ENCODE measurements at places on chromosomes 4 and X.

GRCh38 chr4:52195869-52196268 lies 144.8 kb downstream of the SPATA18 start:
- no peak for DNase-seq

- no peak for DNase-seq
Observed at GRCh38 chr4:151291485-151291884, 14.5 kb downstream of the PRSS48 start.

- DNase-seq, result no peak
Observed at GRCh38 chr4:41613821-41614220, 75.9 kb downstream of the LIMCH1 start.

DNA sequence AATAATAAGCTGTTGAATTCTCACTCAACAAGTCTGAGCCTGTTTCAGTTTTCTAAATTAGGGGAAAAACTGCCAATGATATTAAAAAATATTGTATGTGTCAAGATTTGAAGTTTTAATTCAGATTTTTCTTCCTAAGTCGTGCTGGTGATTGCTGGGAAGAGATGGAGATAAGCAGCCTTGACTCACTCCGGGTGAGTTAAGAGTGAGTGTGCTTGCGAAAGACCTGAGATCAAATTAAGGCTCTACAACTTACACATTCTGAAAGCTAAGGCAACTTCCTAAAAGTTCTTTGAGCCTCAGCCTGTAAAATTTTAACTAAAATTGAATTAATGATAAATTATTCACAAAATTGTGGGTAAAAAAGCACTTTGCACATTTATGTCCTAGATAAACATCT lies 1441.2 kb downstream of the PCDH7 start:
- no peak for DNase-seq

GRCh38 chr4:56261027-56261426 lies 126.3 kb downstream of the AASDH start:
- no peak for DNase-seq

- DNase-seq, result peak; percentile 56
Observed at GRCh38 chr4:9703391-9703790, 78.0 kb upstream of the DRD5 start.

DNA sequence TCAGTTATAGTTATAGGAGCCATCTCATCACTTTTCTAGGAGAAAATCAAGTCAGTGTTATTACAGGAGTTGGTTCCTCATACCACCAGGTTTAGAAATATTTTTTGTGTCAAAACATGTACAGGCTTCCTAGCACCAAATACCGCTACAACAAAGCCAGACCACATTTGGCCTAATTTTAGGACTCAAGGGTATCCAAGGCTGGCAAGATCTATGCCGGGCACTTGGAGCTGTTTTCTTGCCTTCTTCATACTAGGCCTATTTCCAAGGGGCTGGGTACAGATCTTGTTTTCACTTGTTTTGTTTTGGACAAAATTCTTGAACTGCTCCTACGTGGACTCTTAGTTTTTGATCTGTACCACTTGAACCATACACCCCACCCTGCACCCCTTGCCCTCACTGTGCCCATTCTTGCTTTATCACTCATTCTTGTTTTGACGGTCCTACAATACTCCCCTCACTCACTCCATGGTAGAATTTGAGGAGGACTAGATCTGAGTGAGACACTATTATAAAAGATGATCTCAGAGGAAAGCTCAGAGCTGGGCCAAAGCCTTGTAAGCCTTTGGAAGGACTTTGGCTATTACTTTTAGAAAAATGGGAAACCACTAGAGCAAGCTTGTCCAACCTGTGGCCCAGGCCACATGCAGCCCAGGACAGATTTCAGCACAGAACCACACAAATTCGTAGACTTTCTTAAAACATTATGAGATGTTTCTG lies 17.7 kb upstream of the TMEM144 start:
- DNase-seq, result no peak

GRCh38 chr4:139950568-139950967 lies 203.4 kb downstream of the MAML3 start:
- peak; percentile 15 for DNase-seq

DNA sequence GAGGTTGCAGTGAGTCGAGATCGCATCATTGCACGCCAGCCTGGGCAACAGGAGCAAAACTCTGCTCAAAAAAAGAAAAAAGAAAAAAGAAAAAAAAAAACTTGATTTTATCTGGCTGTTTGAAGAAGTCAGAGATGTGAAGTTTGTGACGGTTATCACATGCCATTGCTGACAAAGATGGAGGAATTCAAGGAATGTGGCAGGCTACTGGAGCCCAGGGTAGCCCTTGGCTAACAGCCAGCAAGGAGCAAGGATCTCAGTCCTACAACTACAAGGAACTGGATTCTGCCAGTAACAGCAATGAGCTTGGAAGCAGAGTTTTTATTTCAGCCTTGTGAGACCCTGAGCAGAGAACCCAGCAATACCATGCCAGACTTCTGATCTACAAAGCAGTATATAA lies 24.3 kb upstream of the TET2 start:
- no peak for DNase-seq

- no peak for DNase-seq
Observed at GRCh38 chrX:47026198-47026597, 52.0 kb upstream of the RGN start.

GRCh38 chr4:103721251-103721650 lies 1.5 kb upstream of the TACR3 start:
- no peak for DNase-seq

GRCh38 chr4:106766519-106766918 lies 269.6 kb downstream of the DKK2 start:
- no peak for DNase-seq

- DNase-seq, result no peak
Observed at GRCh38 chr4:10673817-10674369, 10.7 kb downstream of the CLNK start.

GRCh38 chrX:107728371-107729099 lies 47.1 kb downstream of the TSC22D3 start:
- no peak for DNase-seq

DNA sequence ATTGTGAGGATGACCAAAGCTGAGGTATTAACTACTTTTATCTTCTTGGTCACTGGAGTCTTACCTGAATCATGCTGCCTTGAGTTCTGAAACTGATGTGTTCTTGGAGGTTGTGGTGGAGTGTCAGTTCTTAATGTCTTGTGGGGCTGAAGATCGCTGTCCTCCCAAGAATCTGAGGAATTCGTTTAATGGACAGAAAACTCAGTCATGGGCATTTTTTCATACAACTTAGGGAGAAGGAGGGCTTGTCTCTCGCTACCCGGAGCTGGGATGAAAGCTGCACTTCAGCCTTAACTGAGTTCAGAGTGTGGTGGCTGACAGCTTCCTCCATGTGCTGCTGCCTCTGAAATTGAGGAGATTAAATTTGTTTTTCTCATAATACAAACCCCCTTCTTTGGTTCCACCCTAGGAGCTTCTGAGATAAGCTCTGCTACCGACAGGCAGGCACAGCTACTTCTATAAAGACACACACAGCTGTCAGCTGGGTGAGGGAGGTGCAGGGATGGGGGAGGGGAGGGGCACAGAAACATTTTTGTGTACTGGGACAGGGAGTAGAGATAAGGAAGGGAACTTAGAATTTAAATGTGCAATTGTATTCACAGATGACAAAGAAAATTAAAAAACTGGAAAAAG lies 30.8 kb downstream of the RBBP7 start:
- DNase-seq, result no peak

DNA sequence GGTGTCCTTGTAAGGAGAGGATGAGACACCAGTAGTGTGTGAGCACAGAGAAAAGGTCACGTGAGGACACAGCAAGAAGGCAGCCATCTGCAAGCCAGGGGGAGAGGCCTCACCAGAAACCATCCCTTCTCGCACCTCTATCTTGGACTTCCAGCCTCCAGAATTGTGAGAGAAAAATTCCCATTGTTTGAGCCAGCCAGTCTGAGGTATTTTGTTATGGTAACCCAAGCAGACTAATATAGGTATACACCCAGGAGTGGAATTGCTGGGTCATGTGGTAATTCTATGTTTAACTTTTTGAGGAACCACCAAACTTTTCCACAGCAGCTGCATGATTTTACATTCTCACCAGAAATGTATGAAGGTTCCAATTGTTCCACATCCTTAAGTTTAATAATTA lies 25.6 kb downstream of the ZDHHC9 start:
- no peak for DNase-seq

- no peak for DNase-seq
Observed at GRCh38 chr4:155572106-155572703, 94.4 kb upstream of the GUCY1A1 start.

DNA sequence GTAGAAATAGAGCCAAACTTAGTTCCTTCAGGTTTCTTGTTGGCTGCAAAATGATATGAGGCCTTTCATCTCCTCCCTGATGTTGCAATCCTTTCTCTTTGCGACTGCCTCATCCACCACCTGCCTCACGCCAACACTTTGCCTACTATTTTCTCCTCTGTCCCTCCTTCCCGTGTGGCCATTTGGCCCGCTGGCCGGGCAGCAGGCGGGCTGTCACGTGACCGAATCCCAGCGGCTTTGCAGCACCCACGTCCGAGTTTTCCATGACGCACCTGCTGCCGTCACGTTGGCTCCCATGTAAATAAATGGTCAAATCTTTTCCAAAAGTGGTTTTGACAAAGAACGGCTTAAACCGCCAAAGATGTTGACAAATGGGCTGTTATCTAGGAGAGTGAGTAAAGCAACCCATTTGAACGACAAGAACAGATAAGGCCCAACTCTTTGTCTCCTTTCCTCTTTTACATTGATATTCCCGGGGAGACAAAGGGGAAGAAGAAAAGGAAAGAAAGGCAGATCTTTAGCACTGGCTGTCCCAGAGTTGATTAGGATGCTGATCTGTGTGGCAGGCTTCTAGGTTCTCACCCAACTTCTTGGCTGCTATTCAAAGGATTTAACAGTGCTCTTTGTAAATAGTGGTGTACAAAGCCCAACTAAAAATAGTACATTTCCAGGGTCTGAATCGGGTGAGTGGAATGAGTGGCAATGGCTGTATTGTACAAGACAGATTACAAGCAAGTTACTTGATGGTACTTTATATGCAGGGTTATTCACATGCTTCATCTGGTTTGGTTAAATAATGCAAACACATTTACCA lies 174.2 kb upstream of the JADE1 start:
- DNase-seq, result no peak

DNA sequence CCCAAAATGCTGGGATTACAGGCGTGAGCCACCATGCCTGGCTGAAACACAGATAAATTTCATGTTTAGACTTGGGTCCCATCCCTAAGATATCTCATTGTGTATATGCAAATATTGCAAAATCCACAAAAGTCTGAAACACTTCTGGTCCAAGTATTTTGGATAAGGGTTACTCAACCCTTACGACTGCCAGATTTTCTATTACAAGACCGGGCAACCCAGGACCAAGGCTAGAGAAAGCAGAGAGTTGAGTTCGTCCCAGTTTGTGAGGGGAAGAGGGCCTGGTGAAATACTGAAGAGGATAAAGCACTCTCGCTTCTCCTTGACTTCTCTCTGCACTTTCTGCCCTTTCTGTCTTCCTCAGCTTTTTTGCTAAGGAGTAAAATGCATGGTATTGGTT lies 34.5 kb downstream of the ZFX start:
- no peak for DNase-seq

Measured in GM12891 (cell line).